ENCODE measurements at places on chromosomes 2 and 18.

DNA sequence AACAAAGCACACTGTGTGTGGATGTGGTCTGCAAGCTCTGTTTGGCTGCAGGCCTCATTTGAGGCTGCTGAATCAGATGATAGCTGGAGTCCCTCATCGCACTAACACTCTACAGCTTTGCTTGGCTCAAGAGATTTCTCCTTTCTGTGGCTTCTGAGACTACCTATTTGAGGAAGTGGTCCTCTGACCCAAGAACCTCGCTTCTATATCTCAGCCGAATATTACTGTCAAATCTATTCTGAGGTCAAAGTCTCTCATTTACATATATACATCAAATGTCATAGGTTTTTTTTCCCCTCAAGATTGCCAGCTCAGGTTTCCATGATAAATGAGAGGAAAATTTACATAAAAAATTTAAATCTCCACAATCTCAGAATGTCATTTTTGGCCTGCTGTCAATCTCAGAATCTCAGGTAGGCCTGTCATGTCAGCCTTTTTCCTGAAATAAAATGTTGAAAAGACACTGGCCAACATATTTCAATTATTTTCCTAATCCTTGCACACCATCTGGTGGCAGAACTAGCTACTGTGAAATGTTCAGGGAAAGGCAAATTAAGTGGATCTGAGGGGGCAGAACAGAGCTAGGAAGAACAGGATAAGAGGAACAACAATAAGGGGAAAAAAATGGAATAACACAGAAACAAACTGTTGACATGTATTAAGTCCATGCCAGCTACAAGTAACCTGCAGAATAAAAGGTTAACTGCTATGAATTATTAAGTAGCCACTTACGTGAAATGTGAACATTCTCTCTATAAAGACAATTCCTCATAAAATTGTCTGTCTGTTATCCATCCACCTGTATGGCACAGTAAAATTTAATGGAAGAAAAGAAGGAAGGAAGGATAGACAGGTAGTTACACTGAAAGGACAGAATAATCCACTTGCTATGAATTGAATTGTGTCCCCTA, 39.3 kb downstream of the AP1S3 start:
- peak; percentile 83 for DNase-seq

GRCh38 chr2:105718846-105719481, 25.7 kb upstream of the NCK2 start:
- DNase-seq = no peak

DNA sequence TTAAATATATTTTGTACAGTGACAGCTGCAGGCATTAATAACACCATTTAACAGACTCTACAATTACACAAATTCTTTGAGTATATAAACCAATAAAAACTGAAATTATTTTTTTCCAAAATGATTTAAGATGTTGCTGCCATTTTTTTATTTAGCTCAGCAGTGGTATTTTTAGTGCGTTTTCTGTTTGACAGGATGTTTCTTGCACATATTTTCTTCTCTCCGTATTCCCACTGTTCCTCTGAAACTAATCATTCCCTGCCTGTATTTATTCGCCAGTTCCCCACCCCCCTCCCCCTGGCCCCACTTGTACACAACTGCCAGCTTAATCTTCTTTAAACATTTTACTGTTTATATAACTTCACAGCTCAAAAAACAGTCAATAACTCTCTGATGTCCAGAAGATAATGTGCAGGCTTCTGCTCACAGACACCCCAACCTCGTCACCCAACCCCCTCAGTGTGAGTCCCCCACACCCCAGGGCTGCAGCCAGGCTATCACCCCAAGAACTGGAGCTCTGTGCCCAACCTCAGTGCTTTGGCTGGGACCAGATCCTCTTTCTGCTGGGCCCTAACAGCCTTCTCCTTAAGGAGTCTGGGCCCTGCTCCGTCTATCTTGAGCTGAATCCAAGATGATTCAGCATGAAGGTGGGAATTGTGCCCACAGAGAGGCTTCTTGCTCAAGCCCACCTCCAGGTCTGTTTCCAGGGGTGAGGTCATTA, 41.6 kb upstream of the MAP4K4 start:
- DNase-seq = no peak

GRCh38 chr2:217687771-217688170, 315.0 kb downstream of the TNS1 start:
- no peak for DNase-seq

GRCh38 chr2:236440110-236440881, 129.3 kb upstream of the ACKR3 start:
- no peak for DNase-seq

DNA sequence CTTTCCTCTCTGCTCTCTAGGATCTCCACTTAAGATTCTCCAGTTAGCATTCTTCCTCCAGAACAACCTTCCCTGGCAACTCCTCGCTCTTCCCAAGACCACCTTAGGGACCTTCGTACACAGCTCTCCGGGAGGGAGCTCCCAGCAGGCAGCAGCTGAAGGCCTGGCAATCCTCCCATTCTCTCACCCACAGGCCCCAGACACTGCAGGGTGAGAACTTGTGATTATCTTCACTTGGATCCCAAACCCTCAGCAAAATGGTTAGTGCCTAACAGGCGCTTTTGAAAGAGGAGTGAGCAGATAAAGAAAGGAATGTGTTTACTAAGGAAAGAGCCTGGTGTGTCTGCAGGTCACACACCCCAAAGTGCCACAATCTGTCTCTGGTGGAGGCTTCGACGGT, 83.8 kb upstream of the SNTG2 start:
- DNase-seq = no peak

- DNase-seq = no peak
Observed at GRCh38 chr18:58501066-58501896, 127.6 kb downstream of the ALPK2 start.

DNA sequence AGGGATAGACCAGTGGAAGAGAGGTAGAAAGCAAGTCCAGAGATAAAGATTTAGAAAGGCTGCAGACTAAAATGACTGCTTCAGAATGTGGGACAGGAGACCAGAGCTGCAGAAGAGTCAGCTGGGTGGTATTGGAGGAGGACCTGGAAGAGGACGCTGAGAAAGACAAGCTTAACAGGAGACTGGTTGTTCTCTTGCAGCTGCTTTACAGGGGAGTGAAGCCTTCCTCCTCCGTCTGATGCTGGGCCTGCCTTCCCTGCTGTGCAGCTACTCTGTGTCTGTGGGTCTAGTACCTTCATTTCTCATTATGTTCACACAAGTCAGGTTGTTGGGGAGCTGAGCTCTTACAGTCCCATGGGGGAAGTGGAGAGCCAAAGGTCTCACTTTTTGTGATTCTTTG, 35.7 kb downstream of the SPATS2L start:
- DNase-seq = no peak

DNA sequence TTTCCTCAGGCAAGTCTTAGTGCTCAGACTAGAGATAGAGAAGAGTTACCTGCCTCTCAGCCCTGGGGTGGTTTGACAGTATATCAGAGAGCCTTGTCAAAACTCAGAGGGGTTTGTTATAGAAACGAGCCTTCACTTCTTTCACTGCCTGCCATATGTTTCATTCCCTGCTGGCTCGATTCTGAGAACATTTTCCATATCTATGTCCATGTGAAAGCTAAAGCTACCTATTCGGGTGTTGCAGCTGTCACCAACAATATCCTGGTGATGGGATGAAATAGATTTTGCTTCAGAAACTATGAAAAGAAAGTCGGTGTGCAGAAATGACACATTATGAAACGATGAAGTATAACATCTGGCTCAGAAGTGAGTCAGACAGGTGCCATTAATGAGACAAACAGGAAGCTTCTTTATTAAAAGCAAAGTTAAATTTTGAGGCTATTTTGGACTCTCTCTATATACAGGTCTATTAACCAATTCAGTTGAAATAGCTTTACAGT, 56.1 kb upstream of the TANK start:
- DNase-seq = peak; percentile 46

GRCh38 chr2:216871333-216871934, 11.6 kb upstream of the TNP1 start:
- DNase-seq = no peak

DNA sequence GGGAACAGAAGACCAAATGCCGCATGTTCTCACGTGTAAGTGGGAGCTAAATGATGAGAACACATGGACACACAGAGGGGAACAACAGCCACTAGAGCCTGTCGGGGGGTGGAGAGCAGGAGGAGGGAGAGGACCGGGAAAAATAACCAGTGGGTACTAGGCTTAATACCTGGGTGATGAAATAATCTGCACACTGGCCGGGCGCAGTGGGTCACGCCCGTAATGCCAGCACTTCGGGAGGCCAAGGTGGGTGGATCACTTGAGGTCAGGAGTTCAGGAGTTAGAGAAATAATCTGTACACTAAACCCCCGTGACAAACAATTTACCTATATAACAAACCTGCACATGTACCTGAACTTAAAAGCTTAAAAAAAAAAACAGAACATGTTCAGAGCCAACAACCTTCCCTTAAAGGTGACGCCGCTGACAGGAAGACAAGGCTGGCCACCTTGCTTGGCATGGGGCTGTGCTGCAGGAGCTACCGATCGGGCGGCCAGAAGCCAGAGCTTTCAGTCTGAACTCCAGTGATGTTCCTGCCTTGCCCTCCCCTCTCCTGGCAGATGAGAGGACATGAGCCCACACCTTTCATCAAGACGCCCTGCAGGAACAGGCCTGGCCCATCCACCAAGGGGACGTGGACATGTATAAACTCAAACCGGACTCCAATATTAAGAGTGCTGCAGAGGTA, 11.2 kb downstream of the SLC66A2 start:
- DNase-seq = no peak

DNA sequence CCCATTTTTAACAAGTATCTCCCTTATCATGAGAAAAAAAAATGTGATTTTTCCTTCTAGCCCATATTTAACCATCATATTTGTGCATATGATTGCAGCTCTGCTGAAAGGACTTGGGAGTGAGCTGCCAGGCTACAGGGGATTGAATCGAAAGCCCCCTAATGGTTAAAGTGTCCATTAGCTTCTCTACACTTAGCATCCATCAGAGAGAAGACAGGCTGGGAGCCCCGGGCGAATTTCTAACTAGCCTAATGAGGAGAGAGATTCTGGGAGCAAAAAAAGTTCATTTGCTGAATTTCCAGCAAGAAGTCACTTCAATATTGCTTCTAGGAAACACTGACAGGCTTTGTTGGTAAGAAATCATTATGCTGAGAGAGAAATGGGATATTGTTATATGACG, 848.8 kb downstream of the TDRD15 start:
- no peak for DNase-seq

DNA sequence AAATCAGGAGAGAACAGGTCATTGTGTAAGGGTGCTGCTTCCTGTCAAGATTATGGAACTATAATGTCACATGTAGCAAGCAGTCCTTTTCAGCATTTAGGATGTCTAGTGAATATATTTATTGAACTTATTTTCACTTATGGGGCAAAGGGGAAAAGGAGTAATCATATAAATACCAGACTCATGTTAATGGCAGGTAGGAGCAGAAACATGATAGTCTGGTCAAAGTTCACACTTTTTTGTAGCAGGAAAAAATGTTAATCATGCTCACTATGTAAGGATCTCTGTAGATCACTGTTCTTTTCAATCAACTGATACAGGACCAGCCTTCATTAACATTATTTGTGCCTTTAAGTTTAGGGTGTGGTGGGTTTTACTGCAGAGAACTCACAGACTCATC, 219.0 kb downstream of the STK39 start:
- DNase-seq = no peak

GRCh38 chr2:10087360-10087759, 7.1 kb upstream of the CYS1 start:
- no peak for DNase-seq

- DNase-seq = peak; percentile 9
Observed at GRCh38 chr2:121949271-121949670, 193.8 kb downstream of the TSN start.

DNA sequence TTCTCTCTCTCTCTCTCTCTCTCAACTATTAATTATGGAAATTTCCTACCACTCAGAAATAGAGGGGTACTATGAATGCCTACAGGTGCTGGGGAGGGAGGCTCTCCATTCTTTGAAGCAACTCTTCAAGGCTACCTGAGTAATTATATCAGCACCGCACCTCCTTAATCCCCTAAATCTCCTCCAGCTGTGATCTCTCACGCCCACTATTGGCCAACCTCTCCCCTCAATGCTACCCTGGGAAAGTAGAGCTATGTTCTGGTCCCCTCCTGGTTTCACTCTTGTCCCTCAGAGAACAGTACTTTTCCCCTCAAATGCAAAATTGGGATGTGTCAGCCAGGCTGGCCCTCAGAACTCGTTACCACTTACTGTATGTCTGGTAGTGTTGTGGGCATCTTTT, 1.6 kb downstream of the MOCOS start:
- no peak for DNase-seq

- no peak for DNase-seq
Observed at GRCh38 chr2:158960193-158960592, 8.2 kb upstream of the TANC1 start.

DNA sequence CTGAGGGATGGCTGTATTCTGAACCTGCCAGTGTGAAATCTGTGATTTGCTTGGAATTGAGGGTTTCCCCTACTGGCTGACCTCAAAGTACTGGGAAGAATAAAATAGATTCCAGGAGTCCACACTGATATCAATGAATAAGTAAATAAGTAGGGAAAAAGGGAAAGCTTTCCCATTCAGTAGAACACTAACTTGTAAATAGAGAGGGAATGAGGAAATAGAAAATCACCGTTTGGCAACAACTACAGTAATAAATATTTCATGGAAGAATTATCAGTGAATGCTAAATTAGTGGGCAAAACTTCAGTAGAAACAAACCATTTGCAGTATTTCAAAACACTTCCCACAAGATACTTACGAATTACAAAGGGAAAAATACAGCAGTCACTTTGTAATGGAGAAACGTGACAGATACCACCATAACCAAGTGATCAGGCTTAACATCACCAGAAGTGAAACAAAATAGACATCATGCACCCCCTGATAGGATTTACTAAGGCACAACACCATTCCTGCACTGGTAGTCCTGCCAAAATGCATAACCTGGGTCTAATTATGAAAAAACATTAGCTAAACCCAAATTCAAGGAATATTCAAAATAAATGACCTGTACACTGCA, 88.5 kb downstream of the ICA1L start:
- no peak for DNase-seq

GRCh38 chr2:195579776-195580555, 77.1 kb upstream of the SLC39A10 start:
- peak; percentile 84 for DNase-seq

GRCh38 chr2:163612332-163612731, 123.5 kb downstream of the FIGN start:
- no peak for DNase-seq

- no peak for DNase-seq
Observed at GRCh38 chr2:106531676-106532214, 44.6 kb downstream of the CD8B2 start.

DNA sequence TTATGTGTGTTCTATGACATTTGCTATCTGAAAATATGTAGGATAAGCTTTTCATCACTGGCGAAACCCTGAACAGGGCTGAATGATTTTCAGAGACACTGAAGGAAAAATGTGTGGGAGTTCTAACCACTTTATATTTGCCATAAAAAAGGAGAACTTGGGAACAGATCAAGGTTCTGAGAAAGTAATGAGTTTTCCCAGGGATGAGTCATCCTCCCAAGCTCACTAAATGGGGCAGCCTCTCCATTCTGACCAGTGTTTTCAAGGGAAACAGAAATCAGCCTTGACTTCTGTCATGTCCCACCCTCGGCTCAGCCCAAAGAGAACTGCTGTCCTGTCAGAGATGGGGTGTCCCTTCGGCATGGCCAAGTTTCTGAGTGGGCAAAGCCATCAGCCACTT, 2109.8 kb upstream of the CELF4 start:
- no peak for DNase-seq
